Mammary epithelial cell (primary cell): ENCODE measurements at places on chromosomes 13 and 19. TPM values are rescaled to one million over a fixed set of nuclear protein-coding genes. Genes with fewer than 3 reads are reported as not detected.

FFAR2 gene
- total RNA-seq = not detected in 2 replicates

QPCTL gene
- total RNA-seq = 21.0 and 22.6 TPM in 2 replicates

FCAR gene
- total RNA-seq = not detected in 2 replicates

IL27RA gene
- total RNA-seq = 3.2 TPM

STOML3 gene
- not detected for total RNA-seq

ZNF160 gene
- 33.0 TPM for total RNA-seq

ZNF471 gene
- 8.2 and 10.4 TPM in 2 replicates for total RNA-seq

DNA sequence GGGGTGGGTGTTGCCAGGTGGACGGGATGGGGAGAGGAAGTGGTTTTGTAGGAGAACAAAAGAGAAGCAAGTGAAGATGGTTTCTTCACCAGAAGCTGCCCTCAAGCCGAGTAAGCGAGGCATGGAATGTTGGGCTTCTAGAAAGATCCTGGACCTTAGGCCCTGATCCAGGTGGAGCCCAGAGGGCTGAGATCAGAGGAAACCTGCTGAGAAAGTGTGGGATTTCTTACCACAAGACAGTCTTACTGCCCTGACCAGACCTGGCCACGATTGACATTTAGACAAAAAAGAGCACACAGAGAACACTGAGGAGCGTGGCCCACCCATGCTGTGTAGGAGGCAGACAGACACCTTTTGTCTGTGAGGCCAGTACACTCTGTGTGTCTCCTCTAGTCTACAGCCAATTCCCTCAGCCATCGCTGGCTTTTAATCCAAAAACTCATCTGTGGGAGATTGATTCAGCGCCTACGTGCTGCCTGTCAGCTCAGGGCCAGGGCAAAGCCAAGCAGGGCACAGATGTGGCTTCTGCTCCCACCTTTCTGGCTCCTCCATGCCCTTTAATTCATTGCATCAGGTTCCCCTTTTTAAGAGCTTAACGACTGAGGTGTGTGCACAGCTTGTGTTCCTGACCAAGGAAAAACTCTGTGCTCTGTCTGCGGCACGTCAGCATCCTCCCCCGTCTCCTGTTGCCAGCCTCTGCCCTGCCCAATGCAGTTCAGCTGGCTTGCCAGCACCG is 123.3 kb downstream of the AKAP11 start:
- no peak for DNase-seq

- DNase-seq = no peak
These were observed 17.0 kb upstream of the DOCK9 start for GRCh38 chr13:98994896-98995295.

DNA sequence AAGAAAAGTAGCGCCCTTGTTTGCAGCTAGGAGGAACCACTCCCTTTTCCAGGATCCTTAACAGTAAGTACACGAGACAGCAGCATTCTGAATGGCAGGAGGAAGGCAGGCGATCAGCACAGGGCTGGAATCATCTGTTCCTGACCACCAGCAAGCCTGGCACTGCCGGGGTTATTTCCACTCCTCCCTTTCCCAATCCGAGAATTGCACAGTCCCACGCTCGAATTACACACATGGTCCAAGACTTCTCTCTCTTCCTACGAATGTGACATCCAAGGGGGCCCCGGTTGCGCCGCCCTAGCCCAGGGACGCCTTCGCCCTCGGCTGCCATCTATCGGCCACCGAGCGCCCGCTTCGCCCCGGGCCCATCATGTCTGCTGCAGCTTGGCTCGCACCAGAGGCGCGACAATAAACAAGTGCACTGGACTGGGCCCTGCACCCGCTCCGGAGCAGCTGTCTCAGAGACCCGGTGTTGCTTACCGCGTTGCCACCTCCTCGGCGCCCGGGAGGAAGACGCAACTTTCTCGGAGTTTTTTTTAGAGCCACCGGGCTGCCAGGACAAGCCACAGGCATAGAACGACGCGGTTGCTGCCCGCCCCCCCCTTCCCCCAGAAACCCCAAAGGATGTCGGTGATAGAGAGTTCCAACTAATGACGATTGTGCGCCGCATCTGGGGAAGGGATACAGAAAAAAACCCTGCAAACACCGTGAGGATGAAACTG is at the start of gene SLITRK5:
TSS of gene SLITRK5 (plus strand) at position 341 of the 722 bp plus-strand sequence. CDS start 4,018 bp downstream, outside the sequence.
- DNase-seq = peak; percentile 46

- no peak for DNase-seq
These were observed 250.2 kb upstream of the MIR17HG start for GRCh38 chr13:91097269-91097668.

- no peak for DNase-seq
These were observed 7.2 kb downstream of the PHF11 start for GRCh38 chr13:49502954-49503353.

- DNase-seq = no peak
These were observed 34.9 kb upstream of the HOMER3 start for GRCh38 chr19:18975869-18976268.

- DNase-seq = peak; percentile 63
These were observed 80.5 kb downstream of the FOXO1 start for GRCh38 chr13:40585911-40586471.

GRCh38 chr13:81610644-81611043 is 1269.7 kb upstream of the SPRY2 start:
- DNase-seq = no peak

DNA sequence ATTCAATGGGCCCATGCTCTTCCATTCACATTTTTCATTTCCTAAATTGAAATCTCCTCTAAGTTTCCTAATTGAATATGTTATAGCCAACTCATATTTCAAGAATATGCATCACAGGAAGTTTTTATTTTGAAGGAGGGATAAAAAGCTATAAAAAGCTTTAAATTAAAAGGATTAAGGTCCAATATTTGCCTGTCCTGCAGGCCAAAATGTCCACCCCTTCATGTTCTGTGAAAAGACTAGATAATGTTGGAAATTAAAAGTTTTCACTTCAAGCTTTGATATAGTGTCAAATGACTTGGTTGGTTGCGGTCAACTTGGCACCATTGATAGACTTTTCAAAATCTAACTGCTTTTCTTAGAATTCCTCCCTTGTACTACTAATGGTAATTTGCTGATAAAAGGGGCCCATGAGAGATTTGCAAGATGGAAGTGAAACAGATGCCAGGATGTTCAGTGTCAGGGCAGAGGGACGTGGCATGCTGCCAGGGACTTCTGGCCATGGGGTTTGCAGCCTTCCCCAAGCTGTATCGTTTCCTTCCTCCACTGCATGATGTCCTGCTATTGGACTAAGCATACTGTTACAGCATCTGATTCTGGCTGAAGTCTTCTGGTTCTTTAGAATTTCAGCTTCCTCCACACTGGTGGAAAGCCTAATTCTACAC is 547.3 kb upstream of the MIR17HG start:
- DNase-seq = no peak

GRCh38 chr19:46471811-46472543 is 614 bp upstream of the PNMA8A start:
- no peak for DNase-seq

DNA sequence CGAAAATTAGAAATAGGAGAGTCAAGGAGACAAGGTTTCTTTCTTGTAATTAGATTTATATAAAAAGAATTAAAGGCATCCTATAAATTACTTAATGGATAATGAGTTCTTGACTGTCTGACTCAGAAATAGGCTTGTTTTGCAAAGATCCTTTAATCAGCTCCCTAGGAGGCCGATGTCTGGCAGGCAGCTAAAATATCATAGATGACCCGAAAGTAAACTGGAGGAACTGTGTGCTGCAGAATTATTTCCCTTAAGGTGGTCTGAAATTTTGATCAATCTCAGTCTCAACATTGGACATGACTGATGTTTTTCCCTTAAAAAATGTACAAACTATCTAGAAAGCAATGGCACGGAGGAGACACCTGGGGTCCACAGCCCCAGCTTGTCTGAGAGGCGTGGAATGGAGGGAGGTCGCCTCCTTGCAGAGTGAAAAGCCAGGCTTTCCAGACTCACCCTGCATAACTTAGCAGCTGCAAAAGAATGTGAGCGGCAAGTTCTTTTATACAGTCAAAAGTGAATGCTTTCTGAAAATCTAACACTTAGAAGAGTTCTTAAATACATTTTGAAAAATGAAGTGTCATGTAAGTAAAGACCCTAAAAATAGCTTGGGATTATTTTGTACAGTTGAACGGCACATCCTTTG is 44.8 kb downstream of the MBNL2 start:
- no peak for DNase-seq

DNA sequence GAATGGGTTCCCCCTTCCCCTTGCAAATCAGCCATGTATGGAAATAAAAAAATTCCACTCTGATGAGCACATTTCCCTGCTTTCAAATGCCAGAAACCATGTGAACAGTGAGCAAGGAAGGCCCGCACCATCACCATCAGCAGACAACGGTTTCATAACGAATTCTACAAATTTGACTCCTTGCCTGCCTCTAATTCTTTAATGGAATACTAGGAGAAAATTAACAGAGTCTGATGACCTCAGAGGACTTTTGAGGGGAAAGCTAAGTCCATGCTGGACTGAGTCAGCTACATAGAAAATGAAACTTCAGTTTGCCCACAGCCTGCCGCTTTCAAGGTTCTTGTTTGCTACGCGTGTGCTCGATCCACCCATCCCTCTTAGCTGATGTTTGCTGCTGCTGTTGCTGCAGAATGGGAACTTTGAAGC is 46.7 kb upstream of the KL start:
- no peak for DNase-seq

DNA sequence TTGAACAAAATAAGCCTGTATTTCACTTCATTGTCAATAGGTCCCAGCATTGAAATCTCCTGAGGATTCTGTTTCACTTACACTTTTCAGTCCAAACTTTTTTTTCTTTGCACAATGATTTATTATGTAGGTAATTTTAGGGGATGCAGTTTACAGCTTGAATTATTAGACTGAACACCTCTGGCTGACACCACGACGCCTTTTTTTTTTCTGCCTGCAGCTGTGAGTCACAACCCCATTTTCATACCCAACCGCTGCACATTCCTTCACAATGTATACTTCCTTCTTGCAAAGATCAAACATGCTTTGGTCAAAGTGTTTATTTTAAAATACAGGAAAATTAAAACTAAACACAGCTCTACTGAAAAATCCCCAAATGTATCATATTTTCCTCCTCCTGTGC is 11.4 kb downstream of the ZIC2 start:
- peak; percentile 51 for DNase-seq
